ENCODE measurements at places on chromosomes 7 and 10.

- DNase-seq, result no peak
Observed at GRCh38 chr10:122487174-122487765, 25.9 kb downstream of the HTRA1 start.

GRCh38 chr10:88952647-88953111 is at the start of gene ACTA2:
Gene ACTA2, minus strand, starts transcription at chr10:88952773. Its CDS starts 3,843 bp downstream, at chr10:88948930.
- no peak for DNase-seq

GRCh38 chr7:106952658-106953231 is 87.7 kb downstream of the PIK3CG start:
- DNase-seq, result no peak

- no peak for DNase-seq
Observed at GRCh38 chr7:28163949-28164348, 16.6 kb downstream of the JAZF1 start.

DNA sequence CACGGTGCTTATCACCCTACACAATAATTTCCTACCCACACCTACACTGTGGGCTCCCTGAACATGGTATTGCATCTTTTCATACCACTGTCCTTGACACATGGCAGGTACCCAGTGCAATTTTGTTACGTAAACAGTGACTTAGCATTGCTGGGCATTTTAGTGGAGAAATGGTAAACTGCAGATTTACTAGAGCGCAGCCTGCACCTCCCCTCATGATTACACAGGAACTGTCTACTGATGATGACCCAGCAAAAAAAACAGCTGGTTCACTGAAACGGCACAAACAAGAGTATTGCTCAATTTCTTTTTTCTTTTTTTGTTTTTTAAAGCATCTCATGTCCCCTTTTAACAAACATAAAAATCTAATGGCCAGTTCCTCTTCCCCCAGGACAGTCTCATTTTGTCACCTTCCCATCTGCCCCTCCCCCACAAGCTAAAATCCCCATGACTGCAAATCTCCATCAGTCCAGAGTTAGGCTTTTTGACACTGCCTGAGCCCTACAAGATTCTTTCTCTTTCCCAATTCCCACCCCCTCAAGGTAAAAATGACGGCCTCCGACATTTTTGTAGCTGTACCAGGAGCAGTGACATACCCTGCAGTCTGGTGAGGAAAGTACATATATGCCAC is 2.8 kb downstream of the ZNF746 start:
- DNase-seq, result no peak
